ENCODE measurements at places on chromosomes 7 and 10.

- DNase-seq = no peak
These were observed 187.2 kb upstream of the MBL2 start for GRCh38 chr10:52959810-52960209.

- no peak for DNase-seq
These were observed 575.2 kb downstream of the KCNMA1 start for GRCh38 chr10:77062381-77062780.

DNA sequence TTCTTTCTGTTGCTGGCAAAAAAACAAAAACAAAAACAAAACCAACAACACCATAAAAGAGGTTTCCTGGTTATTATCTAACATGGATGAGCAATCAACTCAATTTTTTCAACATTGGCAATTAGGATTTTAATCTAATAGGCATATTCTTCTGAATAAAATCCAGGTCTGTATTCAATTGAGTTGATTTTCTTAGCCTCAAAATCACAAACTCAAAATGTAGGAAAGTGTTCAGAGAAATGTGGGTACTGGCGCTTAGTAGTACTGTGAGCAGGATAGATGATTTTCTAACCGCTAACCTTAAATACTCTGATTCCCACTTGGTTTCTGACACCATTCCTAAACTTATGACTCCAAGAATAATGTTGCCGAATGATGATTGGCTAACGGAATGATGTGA is 5.6 kb downstream of the WNT16 start:
- DNase-seq = no peak

DNA sequence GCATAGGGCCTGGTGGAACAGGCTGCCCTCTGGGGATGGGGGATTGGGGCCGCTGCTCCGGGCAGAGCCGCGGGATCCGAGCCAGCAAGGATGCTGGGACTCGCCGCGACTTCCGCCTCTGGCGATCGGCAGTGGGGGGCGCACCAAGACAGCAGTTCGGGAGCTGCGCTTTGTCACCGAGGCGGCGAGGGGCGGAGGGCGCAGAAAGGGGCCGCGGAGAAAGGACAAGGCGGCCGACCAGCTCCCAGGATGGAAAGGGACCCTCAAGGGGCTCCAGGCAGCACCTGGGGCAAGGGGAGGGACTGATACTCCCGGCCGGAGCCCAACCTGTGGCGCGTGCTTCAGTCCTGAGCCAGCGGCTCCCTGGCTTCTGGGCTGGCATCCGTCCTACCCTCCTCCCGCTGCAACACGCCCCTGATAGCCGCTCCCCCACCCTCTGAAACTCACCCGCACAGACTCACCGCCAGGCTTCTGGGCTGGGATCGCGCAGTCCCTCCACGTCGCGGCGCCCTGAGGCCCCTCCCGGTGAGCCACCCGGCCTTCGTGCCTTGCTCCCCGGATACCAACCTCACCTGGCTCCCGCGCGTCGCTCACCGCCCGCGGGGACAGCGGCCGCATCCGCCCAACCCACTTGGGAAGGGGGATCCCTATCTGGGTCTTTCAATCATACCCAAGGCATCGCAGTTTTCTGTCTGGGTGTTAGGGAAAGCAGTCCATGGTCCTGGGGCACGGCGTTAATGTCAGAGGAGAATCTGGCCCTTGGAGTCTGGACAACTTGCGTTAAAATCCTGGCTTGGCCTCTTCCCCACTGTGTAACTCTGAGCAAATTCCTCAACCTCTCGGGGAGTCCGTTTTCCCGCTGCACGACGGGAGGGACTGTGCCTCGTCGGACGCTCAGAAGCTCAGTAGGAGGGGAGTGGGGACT is 7.0 kb upstream of the EVX1 start:
- peak; percentile 51 for DNase-seq

GRCh38 chr10:13327534-13327933 is 20.6 kb downstream of the SEPHS1 start:
- no peak for DNase-seq

GRCh38 chr10:12636571-12636970 is 287.2 kb downstream of the CAMK1D start:
- DNase-seq = no peak

- no peak for DNase-seq
These were observed 83.4 kb downstream of the PRKAG2 start for GRCh38 chr7:151793531-151793951.

GRCh38 chr7:139821349-139822105 is 7.5 kb upstream of the TBXAS1 start:
- no peak for DNase-seq

DNA sequence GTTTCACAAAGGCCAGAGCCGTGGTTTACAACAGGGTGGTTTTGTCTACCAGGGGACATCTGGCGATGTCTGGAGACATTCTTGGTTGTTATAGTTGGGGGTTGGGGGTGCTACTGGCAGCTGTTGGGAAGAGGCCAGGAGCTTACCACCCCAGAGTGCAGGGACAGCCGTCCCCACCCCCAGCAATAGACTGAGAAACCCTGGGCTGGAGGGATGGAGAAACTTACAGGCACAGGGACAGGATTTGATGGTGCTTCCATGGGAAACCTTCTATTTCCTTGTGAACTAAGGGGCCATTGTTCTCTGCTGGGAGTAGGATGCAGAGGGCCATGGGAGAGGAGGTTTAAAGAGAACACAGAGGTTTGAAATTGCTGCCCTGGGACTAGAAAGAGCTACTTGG is 10.9 kb downstream of the ADCK2 start:
- DNase-seq = no peak

GRCh38 chr10:37871143-37871542 is 13.7 kb upstream of the ZNF248 start:
- no peak for DNase-seq

GRCh38 chr7:41730161-41730560 is 27.3 kb upstream of the INHBA start:
- DNase-seq = no peak

DNA sequence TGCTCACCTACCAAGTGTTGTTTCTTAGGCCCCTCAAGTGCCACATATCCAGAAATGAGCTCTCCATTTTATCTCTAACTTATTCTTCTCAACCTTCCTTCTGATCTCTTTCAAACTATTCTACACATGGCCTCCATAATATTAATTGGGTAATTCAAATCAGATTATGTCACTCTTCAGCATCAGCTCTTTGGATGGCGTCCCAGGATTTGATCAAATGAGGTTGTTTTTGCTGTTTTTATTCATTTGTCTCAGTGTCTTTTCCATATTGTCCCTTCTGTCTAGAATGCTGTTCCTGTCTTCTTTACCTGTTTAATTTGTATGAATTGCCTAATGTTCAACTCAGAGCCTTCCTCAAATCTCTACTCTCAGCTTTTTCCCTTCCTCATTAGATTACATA is 234.6 kb upstream of the CXCL12 start:
- DNase-seq = no peak

- no peak for DNase-seq
These were observed at the start of gene FAM180A for GRCh38 chr7:135748770-135749169. FAM180A (minus strand) TSS chr7:135748813; CDS start chr7:135748580, 233 bp downstream.

GRCh38 chr10:111175787-111176186 is 99.0 kb downstream of the ADRA2A start:
- DNase-seq = no peak

DNA sequence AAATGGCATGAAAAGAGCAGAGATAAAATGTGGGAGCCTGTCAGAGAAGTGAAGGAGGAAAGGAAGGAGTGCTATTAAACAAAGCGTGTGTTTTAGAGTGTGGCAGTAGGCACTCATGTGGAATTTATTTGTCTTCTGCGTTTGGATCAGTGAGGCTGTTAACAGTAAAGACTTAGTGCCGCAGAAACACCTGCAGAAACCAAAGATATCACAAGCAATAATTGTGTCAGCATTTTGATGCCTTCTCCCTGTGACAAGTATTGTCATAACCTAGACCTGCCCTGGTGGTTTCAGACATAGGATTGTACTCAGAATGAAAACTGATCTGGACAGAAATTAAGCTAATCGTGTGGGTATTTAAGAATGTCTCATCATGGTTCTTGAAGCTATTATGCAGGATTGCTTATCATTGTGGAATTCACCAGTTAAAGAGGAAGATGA is 191.0 kb downstream of the CAMK1D start:
- DNase-seq = no peak

DNA sequence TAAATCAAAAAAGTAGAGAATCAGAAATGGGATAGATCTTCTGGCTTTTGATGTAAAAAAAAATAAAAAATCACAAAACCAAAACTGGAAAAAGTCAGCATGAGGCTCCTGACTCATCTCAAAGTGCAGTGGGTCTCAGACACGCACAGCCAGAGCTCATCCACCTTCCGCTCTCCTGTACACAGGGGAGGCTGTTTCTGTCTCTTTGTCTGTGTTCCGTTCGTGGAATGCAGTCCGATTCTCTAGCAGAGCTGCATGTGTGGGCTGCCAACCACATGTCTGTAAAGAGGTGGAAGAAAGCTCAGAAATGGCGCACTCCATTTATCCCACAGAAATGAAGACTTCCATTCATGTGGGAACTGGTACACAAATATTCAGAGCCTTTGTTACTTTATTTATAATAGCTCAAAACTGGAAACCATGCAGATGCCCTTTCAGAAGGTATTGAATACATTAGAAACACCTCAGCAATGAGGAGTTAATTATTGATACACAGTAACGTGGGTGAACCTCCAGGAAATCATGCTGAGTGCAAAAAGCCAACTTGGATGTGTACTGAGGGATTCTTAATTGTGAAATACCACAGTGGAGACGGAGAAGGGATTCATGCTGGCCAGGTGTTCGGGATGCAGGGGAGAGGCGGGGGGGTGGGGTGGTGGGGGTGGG is 123.3 kb downstream of the TRRAP start:
- DNase-seq = no peak

DNA sequence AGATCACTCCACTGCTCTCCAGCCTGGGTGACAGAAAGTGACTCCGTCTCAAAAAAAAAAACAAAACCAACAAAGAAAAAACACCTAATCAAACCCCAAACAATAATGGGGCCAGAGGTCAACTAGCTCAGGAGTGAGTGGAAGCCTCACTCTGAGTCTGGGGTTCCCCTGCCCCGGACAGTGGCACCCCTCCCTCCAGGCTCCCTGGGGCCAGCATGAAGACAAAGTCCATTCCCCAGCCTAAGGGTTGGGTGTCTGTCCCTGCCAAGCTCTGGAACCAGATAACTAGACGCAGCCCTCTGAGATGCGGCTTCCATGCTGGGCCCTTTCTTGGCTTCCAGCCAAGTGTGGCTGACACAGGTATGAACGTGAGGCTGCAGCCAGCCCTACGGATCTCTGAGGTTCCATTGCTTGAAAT is 1.7 kb upstream of the FUOM start:
- peak; percentile 47 for DNase-seq

- peak; percentile 29 for DNase-seq
These were observed 78.3 kb upstream of the NRP1 start for GRCh38 chr10:33412653-33413361.

GRCh38 chr10:78828647-78829539 is 239.9 kb upstream of the ZMIZ1 start:
- no peak for DNase-seq

- no peak for DNase-seq
These were observed 114.9 kb upstream of the ZEB1 start for GRCh38 chr10:31204090-31204489.

GRCh38 chr10:113042868-113043267 is 92.8 kb downstream of the TCF7L2 start:
- no peak for DNase-seq

DNA sequence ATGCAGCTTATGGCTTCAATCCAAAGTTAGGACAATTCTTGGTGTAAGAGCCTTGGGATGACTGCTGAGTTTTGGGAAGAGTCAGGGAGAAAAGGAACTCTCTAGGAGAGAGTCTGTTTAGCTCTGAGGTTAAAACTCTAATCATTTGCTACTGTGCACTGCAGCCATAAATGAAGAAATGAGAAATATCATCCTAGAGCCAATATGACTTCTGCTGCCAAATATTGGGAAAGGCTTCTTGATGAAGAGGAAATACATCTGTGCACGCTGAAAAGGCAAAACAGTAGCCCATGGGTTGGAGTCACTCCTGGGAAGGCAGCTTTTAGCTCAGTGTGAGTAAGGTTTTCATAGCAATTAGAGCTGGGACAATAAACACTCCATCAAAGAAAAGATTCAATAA is 308.8 kb downstream of the SFMBT2 start:
- DNase-seq = no peak

DNA sequence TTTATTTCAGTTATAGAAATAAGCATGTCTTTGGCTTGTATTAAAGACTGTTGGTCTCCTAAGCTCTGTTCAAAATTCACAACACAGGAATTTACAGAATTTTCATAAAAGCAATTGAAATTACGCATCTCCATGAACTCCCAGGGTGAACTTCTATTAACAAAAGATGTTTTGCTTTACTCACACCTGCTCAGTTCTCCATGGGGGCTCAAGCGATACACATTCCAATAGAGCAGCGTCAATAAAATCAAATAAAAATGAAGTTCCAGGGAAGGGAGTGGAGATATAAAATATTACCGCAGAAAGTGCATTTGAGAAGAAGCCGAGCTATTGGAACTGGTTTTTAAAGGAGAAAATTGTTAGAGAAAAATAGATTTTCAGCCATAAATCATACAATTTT is 41.5 kb upstream of the ZNF438 start:
- DNase-seq = no peak

DNA sequence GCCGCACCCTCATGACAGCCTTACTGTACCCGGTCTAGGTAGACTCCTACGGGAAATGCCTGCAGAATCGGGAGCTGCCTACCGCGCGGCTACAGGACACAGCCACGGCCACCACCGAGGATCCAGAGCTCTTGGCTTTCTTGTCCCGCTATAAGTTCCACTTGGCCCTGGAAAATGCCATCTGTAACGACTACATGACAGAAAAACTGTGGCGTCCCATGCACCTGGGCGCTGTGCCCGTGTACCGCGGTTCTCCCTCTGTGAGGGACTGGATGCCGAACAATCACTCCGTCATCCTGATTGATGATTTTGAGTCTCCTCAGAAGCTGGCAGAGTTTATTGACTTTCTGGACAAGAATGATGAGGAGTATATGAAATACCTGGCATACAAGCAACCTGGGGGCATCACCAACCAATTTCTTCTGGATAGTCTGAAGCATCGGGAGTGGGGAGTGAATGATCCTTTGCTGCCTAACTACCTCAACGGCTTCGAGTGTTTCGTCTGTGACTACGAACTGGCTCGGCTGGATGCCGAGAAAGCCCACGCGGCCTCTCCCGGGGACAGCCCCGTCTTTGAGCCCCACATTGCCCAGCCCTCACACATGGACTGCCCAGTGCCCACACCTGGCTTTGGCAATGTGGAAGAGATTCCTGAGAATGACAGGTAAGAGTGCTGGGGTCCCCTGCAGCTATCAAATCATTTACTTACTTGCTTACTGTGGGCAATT is 8.5 kb upstream of the CHCHD1 start:
- peak; percentile 51 for DNase-seq

GRCh38 chr10:116059320-116059719 is 213.7 kb downstream of the GFRA1 start:
- DNase-seq = no peak

DNA sequence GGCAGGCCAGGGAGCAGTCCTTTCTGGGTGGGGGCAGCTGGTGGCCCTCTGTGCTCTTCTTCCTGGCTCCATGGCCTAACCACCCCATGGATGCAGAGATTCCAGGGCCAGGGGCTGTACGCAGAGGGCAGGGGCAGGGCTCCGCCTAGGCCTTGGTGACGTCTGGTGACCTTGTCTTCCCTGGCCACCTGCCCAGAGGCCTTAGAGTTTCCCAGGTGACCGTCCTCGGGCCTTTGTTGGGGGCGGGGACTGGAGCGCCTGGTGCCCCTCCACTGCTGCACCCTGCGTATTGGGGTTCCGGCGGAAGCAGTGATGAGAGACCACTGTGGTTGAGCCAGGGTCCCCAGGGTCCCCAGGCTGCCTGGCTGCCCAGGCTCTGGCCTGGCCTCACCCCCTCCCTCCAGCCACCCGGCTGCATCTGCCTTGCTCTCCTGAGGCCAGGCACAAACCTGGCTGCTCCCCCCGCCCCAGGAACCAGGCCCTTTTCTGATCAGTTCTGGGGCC is 10.3 kb downstream of the PWWP2B start:
- no peak for DNase-seq

- peak; percentile 54 for DNase-seq
These were observed 393 bp downstream of the ZNF467 start for GRCh38 chr7:149772956-149773434.

All from activated CD4-positive, alpha-beta T cell treated with anti-CD3 and anti-CD28 coated beads for 36 hours (primary cell).